ENCODE measurements at places on chromosomes 5 and 9.

- DNase-seq: no peak
Observed at GRCh38 chr9:108720191-108720642, 135.6 kb downstream of the ACTL7B start.

DNA sequence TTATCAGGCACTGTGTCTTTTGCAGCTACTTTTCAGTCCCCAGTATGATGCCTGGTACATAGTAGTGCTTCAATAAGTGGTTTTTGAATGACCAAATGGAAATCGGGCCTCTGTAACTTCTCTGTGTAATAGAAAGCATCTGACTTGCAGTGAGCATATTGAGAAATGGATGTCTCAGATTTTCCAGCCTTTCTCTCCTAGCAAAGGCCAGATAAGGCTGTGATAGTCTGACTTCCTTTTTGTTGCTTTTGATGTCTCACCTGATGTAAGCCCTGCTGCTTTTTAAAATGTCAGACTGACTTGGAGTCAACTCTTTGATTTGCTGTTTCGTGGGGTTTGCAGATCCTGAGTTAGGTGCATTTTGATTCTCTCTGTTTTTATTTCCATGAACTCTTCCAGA is 590.0 kb upstream of the ZNF608 start:
- DNase-seq: no peak

- DNase-seq: no peak
Observed at GRCh38 chr5:5822729-5823257, 400.3 kb downstream of the ICE1 start.

GRCh38 chr5:176534640-176535039 is 2.6 kb downstream of the RNF44 start:
- DNase-seq: no peak

DNA sequence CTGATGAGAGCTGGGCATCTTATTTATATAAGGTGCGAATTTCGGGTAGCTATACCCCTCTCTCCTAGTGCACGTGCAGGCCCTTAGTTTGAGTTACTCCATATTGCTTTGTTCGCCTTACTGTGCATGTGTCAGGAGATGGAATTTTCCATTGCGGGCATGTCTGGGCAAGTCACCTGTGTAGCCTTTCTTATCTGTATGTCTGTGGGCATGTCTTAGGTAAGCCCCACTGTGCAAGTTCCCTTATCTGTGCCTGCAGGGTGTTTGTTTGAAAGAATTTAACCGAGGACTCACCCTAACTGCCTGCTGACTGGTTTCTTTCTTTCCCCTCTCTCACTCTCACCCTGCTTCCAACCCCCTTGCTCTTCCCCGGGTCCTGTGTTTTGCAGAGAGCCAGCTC is 140.7 kb upstream of the RANBP3L start:
- no peak for DNase-seq

DNA sequence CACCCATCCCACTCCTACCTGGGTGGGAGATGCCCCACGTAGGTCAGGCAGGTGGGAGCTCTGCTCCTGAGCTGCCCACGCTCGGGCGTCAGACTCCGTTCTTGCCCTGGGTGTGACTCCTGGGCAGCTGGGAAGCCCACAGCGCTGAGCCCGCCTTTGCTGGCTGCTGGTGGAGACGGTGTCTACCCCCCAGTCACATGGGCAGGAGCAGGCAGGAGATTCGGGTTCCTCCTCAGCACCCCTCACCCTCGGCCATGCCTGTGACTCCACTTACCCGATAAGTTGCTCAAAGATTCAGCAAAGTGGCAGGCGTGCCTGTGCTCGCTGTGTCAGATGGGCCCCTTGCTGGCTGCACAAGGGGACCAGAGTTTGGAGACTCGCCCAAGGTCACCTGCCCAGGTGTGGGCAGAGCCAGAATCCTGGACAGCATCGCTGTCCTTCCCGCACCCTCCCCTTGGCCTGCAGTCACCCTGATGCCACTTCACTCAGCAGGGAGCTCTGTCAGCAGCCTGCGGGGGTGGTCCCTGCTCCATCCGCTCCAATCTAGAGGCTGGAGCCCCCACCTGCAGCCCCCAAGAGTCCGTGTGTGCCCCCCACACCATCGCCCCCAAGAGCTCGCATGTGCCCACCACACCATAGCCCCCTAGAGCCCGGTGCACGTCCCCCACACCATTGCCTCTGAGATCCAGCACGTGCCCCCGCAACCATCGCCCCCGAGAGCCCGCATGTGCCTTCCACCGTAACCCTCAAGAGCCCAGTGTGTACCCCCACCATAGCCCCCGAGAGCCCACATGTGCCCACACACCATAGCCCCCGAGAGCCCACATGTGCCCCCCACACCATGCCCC is 4.2 kb downstream of the LCN1 start:
- DNase-seq: no peak

GRCh38 chr5:172911628-172911880 is 47.7 kb upstream of the RPL26L1 start:
- no peak for DNase-seq

DNA sequence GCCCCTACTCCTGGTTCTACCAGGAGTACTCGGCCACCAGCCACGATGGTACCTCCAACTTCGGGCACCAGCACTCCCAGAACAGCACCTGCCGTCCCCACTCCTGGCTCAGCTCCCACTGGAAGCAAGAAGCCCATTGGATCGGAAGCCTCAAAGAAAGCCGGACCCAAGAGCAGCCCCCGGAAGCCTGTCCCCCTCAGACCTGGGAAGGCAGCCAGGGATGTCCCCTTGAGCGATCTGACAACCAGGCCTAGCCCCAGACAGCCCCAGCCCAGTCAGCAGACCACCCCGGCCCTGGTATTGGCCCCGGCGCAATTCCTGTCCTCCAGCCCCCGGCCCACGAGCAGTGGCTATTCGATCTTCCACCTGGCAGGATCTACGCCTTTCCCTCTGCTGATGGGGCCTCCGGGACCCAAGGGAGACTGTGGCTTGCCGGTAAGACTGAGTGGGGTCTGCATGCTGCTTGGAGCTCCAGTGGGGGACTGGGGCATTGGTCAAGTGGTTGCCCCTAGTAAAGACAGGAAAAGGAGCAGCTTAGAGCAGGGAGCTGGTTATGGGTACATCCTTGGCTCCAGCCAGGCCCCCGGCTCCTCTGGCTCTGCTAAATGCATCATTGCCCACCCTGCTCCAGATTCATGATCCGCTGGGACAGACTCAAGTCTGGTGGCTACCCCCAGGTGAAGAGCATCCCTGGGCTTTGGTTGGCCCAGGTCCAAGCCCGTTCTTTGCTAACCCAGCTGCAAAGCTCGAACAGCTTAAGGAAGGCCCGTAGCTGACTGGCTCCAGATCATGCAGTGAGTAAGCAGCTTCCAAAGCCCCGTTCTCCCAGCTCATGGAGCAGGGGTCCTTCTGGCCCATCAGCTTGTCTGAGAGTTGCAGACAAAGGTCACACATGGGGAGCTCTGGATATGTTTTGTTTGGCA is 14.0 kb downstream of the COL27A1 start:
- DNase-seq: no peak

- no peak for DNase-seq
Observed at GRCh38 chr5:155485386-155485785, 471.8 kb downstream of the KIF4B start.

- DNase-seq: no peak
Observed at GRCh38 chr5:67196537-67197059, at the start of gene CD180. TSS of gene CD180 (minus strand) at chr5:67196799. CDS start at chr5:67196641, 158 bp downstream.

- DNase-seq: peak; percentile 13
Observed at GRCh38 chr5:62042007-62042406, 264.0 kb upstream of the KIF2A start.

DNA sequence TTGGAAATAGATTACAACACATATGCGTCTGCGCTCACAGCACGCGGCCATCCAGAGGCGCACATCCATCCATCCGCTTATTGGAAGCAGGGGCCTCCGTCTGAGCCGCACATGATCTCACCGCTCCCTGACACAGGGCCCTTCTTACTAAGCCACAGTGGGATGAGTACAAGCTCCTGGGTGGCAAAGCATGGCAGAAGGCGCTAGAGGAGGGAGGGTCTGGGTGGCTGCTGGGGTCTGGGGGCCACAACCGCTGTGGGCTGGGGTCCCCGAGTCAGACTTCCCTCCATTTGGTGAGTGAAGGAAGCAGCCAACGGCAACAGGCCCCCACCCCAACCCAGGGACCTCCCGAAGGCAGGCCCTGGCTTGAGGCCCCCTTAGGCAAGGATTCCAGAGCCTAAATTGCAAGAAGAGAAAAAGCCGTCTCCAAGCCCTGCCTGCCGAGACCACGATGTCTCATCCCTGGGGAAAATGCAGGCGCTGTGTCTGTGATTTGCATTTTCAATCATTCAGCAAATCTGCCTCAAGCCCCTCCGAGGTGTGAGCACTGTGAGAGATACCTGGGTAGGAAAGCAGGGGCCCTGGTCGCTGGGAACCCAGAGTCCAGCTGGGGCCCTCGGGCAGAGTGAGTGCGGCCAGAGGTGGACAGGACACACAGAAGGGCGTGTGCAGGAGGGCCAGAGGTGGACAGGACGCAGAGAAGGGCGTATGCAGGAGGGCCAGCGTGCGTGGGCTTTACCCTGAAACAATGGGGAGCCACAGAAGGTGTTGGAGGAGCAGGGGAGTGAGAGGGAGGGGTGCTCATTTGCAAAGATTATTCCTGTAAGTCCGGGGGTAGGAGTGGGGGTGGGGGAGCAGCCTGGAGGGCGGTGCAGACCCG is 135.7 kb downstream of the OLFM1 start:
- no peak for DNase-seq

DNA sequence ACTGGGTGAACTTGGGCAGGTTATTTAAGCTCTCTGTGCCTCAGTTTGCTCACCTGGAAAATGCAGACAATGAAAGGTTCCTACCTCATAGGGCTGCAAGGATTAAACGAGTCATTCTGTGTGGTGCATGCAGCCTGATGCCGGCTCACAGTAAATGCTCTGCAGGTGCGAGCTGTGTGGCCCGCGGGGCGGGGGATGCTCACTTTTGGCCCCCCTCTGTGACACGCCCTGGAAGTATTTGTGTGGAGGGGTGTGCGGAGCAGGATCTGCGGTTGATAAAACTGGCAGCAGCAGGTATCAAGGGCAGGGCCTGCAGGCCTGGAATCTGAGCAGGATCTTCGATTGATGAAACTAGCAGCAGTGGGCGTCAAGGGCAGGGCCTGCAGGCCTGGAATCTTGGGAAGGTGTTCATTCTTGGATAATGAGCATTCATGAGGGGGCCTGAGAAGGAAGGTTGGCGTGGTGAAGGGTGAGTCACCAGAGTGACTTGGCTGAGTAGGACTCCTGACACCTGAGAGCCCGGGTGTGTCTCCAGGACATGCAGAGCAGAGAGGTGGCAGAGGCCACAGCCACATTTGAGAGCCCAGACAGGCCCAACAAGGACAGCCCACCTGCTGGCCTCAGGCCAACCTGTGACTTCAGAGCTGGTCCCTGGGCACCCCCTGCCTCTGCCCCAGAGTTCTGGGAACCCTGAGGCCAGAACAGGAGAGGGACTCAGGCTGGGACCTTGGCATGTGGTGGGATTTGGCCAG is 11.9 kb downstream of the UNC5A start:
- no peak for DNase-seq

DNA sequence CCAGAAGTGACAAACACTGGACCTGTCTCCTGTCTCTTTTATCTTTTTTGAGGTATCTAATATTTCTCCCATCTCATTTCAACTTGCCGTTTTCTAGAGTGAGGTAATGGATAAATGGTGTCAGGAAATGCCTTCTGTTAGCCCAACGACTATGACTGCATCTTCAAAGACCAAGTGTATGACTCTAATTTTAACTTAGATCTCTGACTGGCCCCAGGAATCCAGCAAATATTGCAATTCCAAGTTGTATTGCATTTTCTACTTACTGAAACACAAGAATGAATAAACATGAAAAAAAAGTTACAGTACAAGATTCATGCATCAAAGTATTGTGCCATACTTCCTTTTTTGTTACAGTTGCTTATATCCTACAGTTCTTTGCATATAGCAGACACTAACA is 26.3 kb downstream of the SLC28A3 start:
- DNase-seq: no peak

- DNase-seq: no peak
Observed at GRCh38 chr9:33946779-33947535, 101.7 kb downstream of the UBAP2 start.
